CD4-positive, alpha-beta T cell (primary cell): ENCODE measurements at places on chromosomes 4 and X.

DNA sequence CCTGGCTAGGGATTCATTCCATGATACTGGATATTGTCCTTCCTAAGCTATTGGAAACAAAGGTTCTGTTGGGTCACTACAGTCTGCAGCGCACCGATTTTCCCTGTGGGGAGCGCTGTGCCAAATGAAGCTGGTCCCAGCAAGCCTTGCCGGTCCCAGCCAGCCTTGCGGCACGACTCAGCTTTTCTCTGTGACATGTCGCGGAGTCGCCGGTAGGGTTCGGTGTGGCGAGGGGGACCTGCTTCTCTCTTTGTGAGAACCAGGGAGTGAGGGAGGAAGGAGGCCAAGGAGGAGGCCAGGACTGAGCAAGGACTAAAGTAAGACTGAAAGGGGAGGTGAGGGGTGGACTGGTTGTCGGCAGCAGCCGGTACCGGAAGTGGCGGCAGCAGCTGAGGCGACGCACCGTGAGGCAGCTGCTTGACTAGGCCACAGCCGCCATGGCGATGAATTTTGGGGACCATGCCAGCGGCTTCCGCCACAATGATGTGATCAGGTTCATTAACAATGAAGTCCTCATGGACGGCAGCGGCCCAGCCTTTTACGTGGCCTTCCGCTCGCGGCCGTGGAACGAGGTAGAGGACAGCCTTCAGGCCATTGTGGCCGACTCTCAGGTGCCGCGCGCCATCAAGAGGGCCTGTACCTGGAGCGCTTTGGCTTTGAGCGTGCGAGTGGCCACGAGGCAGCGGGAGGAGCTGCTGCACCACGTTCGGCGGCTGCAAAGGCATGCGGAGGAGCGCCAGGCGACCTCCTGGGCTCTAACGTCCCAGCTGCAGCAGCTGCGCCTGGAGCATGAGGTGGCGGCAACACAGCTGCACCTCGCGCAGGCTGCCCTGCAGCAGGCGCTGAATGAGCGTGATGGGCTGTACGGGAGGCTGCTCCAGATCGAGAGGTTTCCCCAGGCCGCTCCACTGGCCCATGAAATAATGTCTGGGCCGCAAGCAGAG is at the start of gene TEX13D:
Gene TEX13D, plus strand, starts transcription at position 180 of the 944 bp plus-strand sequence. Its CDS starts 258 bp downstream, at position 438.
- DNase-seq: no peak

DNA sequence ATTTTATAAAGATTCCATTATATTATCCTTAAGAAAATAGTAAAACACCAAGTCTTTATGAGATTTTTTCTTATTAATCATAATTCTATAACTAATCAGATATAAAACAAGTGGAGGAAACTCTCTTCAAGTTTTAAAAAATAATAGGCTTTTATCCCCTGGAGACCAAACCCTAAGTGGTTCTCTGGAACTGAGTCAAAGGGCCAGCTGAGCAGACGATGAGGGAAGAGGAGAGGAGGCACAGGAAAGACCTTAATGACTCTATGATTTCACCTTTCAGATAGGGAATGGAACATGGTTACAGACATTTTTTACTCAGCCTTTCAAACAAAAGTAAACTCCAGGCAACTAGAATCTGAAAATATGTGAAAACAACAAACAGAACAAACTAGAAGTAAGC is 201.8 kb downstream of the SLC39A8 start:
- no peak for DNase-seq

DNA sequence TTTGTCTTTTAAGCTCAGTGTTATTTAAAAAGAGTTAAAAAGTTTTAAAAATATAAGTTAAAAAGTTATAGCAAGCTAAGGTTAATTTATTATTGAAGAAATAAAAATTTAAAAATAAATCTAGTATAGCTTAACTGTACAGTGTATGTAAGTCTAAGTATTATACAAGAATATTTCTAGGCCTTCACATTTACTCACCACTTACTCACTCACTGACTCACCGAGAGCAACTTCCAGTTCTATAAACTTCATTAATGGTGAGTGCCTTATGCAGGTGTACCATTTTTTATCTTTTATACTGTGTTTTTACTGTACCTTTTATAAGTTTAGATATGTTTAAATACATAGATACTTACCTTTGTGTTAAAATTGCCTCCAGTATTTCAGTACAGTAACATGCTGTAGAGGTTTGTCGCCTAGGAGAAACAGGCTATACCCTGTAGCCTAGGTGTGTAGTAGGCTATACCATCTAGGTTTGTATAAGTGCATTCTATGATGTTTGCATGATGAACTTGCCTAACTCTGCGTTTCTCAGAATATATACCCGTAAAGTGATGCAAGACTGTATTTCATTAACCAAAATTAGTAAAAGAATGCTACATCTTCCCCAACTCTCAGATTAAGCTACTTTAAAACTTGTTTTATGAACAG is 202.9 kb downstream of the CFAP299 start:
- DNase-seq: no peak

GRCh38 chr4:95124906-95125504 is 367.2 kb downstream of the BMPR1B start:
- no peak for DNase-seq

- no peak for DNase-seq
Observed at GRCh38 chr4:118398226-118399090, 45.7 kb upstream of the PRSS12 start.

DNA sequence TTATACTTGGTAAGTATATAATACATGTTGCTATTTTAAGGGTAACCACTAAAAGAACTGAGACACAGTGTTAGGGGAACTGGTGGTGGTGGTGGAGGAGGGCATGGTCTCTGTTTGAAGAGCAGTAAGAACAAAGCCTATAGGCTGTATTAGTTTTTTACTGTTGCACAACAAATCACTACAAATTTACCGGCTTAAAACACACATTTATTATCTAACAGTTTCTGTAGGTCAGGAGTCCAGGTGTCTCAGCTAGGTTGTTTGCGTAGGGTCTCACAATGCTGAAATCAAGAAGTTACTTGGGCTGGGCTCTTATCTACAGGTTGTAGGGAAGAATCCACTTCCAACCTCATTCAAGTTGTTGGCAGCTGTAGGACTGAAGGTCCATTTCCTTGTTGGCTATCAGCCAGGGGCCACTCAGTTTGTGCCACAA is 52.6 kb downstream of the CASK start:
- DNase-seq: no peak

DNA sequence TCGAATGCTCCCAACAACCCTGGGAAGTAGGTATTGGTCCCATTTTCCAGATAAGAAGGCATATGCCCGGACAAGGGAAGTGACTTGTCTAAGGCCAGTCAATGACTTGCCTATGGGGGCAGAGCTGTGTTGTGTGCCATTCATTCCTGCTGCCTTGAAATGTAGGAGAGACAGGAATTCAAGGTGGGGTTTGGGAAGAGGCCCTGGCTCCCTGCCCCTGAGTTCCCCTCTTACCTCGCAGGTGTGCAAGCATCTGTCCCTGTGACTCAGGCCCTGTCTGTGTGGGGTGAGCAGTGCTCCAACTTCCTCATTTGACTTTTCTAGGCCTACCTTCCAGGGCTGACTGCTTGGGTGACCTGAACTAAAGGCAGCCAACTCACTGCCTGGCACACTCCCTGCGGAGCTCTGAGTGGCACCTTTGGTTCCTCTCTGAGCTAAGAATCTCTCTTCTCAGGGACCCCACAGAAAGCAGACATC is 5.1 kb downstream of the EFNB1 start:
- no peak for DNase-seq

- DNase-seq: no peak
Observed at GRCh38 chr4:5632066-5632440, 76.3 kb downstream of the EVC2 start.
